Stromal cell of bone marrow (primary cell): ENCODE measurements at places on chromosomes 7 and 10.

GRCh38 chr10:77212632-77213031, 425.0 kb downstream of the KCNMA1 start:
- DNase-seq: no peak

DNA sequence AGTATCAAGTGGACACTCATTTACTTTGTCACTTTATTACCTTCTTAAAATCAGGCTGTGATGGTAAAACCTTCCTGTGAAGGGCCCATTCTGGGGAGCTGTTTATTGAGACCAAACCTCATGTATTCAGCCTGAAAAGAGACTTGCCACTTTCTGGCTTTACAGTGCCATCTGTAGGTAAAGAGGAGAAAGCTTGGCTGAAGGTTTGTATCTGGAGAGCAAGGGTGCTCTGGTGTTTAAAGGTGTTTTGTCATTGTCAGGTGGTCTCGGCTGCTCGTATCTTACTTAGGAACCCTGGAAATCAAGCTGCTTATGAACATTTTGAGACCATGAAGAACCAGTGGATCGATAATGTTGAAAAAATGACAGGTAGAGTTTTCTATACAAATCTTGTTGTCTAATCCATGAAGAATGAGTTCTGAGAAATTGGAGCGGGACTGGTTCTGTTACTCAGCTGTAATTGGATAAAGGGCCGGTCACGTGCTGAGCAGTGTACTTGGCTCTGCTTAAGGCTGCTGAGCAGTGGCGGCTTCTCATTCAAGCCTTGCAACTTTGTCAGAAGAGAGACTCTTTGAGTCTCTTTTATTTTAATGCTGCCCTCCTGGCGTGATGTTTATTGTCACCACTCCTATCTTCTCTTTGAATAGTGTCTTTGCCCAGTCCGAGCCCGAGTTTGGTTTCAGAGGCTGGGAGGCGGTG, 46.9 kb downstream of the AP3M1 start:
- no peak for DNase-seq

DNA sequence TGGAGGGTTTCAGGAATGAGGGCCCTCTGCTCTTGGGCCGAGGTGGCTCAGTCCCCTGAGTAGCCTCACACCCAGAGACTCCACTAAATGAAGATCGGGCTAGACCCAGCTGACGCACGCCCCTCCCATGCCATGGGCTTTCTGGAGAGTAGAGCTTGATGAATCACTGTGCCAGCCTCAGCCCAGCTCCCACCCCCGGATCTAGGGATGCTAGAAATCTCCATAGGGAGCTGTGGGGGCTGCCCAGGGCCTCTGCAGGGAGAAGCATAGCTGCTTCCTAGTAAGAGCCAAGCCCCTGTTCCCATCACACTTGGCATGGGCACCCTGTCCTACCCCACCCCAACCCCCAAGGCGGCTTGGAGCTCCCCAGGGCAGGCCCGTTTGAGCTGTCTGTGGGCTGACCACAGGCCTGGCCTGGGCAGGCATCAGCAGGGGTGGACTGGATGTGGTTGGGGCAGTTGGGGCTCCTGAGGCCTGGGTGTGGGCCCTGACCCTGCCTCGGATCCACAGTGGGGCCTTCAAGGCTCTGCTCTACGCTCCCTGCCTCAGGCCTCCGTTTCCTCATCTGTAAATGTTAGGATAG, 121.2 kb downstream of the ZMIZ1 start:
- no peak for DNase-seq

- peak; percentile 35 for DNase-seq
Measured at GRCh38 chr10:99560277-99561126, 27.8 kb downstream of the NKX2-3 start.

DNA sequence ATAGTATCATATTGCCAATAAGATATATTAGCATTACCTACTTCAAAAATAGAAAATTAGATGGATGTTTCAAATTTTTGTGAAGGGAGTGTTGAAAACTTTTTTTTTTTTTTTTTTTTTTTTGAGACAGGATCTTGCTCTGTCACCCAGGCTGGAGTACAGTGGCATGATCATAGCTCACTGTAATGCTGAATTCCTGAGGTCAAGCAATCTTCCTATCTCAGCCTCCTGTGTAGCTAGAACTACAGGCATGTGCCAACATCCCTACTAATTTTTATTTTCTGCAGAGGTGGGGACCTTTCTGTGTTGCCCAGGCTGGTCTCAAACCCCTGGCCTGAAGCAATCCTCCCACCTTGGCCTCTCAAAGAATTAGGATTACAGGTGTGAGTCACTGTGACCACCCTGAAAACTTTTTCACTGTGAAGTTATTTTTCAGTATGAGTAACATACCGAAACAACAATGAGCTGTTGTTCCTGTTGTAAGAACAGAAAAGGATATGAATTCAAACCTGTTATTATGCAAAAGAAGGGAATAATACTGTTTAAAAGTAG, 266.9 kb downstream of the NEBL start:
- no peak for DNase-seq

DNA sequence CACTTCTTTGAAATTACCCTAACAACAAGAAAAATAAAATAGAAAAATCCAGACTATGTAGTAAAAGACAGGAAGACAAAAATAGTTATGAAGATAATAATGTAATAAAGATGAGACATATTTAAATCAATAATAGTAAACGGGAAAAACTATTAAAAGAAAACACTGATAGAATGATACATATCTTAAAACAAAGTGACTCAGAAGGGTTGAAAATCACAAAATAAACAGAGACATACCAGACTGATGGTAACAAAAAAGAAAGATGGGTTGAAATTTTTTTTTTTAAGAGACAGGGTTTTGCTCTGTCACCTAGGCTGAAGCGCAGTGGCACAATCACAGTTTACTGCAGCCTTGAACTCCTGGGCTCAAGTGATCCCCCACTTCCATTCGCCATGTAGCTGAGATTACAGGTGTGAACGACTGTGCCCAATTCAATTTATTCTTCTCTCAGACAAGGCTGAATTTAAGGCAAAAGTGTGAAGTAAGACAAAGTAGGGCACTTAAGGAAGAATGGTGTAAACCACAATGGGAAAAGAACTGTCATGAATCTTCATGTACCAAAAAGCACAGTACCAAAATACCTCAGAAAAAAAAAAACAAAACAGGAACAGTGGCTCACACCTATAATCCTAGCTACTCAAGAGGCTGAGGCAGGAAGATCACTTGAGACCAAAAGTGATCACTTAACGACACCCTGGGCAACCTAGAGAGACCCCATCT, 47.4 kb downstream of the LMBR1 start:
- no peak for DNase-seq

- no peak for DNase-seq
Measured at GRCh38 chr10:4271193-4271592, 486.2 kb upstream of the KLF6 start.

DNA sequence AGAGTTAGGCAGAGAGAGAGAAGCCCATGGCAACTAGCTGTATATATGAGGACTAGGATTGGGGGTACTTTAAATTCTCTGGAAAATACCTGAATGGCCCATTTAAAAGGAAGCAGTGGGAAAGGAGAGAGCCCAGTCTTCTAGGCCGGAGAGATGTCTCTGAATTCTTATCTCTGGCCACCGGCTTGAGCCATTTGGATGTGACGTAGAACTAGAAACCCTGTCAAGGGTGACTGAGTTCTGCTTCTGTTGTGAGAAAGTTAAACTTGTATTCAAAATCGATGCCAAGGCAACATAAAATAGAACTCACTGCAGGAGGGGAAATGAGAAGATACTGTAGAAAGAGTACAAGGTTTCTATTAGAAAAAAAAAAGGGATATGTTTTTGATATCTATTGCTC, 6.3 kb upstream of the GSTK1 start:
- no peak for DNase-seq

GRCh38 chr10:25678666-25679065, 255.4 kb upstream of the MYO3A start:
- DNase-seq: no peak

- DNase-seq: no peak
Measured at GRCh38 chr7:16587790-16588189, 57.8 kb downstream of the ANKMY2 start.

GRCh38 chr7:154880513-154880912, 122.4 kb downstream of the PAXIP1 start:
- DNase-seq: no peak

- DNase-seq: no peak
Measured at GRCh38 chr10:129945526-129945925, 18.5 kb downstream of the EBF3 start.

- no peak for DNase-seq
Measured at GRCh38 chr7:26197153-26198115, 3.1 kb downstream of the HNRNPA2B1 start.

- DNase-seq: no peak
Measured at GRCh38 chr10:37821237-37821636, 36.2 kb downstream of the ZNF248 start.

- DNase-seq: no peak
Measured at GRCh38 chr7:26444555-26444954, 152.9 kb downstream of the SNX10 start.

- DNase-seq: no peak
Measured at GRCh38 chr10:43209651-43210141, 57.2 kb downstream of the RASGEF1A start.

- no peak for DNase-seq
Measured at GRCh38 chr10:11679946-11680345, 62.2 kb upstream of the ECHDC3 start.

DNA sequence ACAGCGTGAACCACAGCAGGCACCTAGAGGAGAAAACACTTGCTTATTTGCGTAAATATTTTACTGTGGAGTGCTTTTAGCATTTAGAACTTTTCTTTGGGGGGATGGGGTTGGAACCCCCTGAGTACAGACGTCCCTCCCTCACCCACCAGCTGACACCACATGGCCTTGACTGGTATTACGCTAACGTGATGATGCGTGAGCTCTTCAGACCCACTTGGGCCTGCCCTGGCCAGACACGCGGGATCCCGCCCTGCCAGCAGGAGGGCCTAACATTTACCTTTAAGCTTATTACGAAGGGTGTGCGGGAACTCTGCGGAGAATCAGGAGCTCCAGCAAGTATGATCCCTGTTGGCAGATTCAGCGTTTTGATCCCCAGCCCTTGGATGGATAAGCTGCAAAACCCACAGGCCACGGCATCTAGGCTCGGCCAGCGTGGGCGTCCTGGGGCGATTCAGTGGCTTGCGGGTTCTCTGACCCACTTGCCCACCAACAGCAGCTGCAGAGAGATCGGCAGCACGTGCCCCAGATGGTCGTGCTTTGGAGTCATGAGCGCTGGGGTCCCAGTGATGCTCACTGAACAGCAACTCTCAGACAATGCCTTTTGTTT, 545.5 kb upstream of the FOXK1 start:
- DNase-seq: no peak

- peak; percentile 8 for DNase-seq
Measured at GRCh38 chr10:69629897-69630650, at the start of gene FAM241B. FAM241B (plus strand) TSS chr10:69630247; CDS start chr10:69631744, 1,497 bp downstream.

DNA sequence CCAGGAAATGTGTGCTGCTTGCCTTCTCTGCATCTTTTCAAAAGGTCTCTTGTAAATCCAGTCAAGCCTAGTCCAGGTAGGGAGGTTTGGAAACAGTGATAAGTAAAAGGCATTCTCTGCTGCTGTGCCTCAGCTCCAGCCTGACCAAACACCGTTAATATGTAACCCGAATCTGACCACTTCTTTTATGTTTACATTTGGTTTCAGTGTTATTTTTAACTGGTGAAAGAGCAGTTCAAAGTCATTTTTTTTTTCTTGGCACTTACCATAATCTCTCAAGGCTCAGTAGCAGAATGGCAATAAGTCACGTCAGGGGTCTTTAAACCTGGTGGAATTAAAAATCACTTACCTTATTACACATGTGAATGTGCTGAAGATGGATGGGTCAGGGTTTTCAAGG, 216.8 kb downstream of the PTEN start:
- no peak for DNase-seq

DNA sequence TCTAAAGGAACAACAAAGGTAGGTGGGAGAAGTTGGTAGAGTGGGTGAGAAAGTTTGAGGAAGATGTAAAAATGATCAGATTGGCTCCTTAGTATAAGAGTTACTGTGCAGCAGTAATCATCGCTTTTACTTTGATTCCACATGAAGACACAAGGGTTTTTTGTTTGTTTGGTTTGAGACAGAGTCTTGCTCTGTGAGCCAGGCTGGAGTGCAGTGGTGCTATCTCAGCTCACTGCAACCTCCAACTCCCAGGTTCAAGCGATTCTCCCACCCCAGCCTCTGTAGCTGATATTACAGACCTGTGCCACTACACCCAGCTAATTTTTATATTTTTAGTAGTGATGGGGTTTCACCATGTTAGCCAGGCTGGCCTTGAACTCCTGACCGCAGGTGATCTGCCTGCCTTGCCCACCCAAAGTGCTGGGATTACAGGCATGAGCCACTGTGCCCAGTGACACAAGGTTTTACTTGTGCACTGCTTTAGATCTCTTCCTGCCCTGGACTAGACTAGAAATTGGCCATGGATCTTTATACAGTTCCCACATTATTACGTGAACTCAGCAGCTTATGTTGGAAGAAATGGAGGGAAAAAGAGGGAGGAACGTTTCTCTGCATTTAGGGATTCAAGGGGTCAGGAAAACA, 10.7 kb downstream of the LUC7L2 start:
- DNase-seq: no peak

DNA sequence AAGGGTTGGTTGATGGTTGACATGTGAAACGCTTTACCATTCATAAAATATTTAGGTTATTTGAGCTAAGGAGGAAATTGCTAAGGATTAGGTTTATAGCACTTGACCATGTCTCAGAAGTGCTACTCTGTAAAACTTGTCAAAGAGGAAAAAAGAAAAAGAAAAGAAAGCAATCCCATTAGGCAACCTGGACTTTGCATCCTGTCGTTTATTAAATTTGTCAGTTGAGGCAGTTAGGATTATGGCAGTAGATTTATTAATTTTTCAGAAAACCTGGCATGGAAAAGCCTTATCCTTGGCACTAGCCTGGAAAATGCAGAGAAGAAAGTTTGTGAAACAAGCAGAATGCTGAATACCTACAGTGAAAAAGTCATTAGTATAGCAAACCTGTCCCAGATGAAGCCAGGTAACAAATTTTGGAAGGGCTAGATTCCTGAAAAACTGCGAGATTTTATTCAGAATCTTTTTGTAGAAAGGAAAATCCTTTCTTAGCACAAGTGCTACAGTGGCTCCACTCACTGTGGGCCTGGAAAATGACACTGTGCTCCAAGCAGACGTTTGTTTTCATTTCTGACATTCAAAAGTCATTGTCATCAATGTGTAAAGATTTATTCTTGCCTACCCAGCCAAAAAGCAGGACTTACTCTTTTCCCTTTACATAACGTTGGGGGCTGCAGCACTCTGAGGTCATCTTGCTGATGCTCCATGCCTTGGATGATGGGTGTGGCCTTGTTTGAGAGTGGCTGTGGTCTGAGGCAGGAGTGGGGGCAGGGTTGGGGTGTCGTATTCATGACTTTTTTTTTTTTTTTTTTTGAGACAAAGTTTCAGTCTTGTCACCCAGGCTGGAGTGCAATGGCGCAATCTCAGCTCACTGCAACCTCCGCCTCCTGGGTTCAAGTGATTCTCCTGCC, 664.9 kb downstream of the SUGCT start:
- DNase-seq: no peak

- no peak for DNase-seq
Measured at GRCh38 chr10:124672181-124672638, 72.0 kb downstream of the FAM53B start.

- no peak for DNase-seq
Measured at GRCh38 chr10:49746626-49747302, 15.4 kb downstream of the OGDHL start.

GRCh38 chr7:79298145-79298760, 155.2 kb downstream of the MAGI2 start:
- DNase-seq: peak; percentile 51
